ENCODE measurements at places on chromosomes 1 and 21.

DNA sequence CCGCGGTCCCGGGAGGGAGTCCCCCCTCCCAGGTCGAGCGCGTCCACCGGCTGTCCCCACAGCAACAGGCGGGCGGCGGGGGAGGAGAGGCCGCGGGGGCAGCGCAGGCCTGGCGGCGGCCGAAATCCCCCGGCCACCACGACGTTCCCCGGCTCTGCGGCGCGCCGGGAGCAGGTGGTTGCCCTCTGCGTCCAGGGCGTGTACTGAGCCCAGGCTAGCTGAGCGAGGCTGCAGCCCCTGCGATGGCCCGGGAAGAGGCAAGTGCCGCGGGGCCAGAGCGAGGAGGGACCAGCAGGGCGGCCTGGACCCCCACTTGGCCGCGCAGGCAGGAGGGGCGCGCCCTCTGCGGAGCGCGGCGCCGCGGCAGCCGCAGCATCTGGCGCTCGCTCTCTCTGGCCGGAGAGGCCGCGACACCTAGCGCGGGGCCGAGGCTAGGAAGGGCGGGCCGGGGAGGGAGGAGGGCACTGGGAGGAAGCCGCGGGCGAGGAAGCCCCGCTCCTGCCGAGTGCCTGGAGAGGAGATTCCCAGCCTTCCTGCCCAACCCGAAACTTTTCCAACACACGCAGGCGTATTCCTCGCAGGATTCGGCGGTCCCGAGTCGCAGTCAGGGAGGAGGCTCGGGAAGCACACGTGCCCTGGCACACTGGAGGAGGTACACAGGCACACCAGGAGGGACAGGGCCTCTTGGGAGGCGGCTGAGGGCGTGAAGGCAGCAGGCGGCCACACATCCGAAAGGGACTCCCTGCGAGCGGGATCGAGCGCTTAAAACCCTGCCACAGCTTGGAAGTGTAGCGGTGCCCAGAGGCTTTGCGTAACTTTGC lies 4.9 kb upstream of the PROX1 start:
- peak overlapping the region; percentile 55 for H3K4me3 ChIP-seq
- H3K36me3 ChIP-seq = no peaks in the 10 kb centered on the region
- peak overlapping the region; percentile 44 for H3K27ac ChIP-seq
- H3K27me3 ChIP-seq = peaks cover 16% of the 10 kb centered on the region

DNA sequence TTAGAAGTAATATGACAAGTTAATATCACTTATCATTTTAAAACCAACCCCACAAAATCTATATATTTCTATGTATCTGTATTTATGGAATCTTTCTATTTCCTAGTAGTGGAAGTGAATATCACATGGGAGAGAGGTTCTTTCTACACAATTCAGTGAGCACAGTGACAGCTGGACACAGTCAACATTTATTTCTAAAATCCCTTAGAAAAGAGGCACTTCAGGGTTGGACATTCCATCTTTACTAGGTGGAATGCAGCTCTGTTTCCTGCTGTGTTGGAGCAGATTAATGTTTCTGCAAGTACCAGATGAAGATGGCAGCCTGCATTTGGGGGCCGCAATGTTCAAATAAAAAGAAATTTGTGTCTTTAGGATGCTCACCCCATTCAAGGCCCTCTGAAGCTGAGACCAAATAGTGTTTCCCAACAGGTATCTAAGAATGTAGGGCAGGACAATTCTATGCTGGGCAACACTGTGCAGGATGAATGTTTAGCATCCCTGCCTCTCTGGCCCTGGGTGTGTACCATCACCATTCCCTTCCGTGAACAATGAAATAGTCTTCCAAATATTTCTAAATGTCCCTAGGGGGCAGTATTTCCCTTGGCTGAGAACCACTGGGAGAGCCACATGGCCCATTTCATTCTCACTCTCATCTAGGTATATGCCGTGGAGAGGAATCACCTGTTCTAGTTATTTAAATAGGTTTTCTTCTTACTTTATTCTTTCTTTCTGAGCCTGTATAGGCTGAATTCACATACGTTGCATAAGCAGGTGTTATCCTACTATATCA lies 394.8 kb downstream of the PRDM2 start:
- H3K36me3 ChIP-seq = no peaks in the 10 kb centered on the region
- H3K4me1 ChIP-seq = no peaks in the 10 kb centered on the region
- no peaks in the 10 kb centered on the region for H3K27me3 ChIP-seq
- no peak for DNase-seq
- H3K27ac ChIP-seq = no peak overlapping the region

GRCh38 chr1:7912743-7913557 lies 27.7 kb downstream of the TNFRSF9 start:
- H3K36me3 ChIP-seq = no peaks in the 10 kb centered on the region
- H3K4me3 ChIP-seq = no peak overlapping the region
- no peaks in the 10 kb centered on the region for H3K4me1 ChIP-seq
- no peak for DNase-seq

GRCh38 chr1:231702804-231703203 lies 76.2 kb downstream of the DISC1 start:
- no peaks in the 10 kb centered on the region for H3K4me1 ChIP-seq
- no peak overlapping the region for H3K27ac ChIP-seq
- no peak overlapping the region for H3K4me3 ChIP-seq
- H3K36me3 ChIP-seq = no peaks in the 10 kb centered on the region

DNA sequence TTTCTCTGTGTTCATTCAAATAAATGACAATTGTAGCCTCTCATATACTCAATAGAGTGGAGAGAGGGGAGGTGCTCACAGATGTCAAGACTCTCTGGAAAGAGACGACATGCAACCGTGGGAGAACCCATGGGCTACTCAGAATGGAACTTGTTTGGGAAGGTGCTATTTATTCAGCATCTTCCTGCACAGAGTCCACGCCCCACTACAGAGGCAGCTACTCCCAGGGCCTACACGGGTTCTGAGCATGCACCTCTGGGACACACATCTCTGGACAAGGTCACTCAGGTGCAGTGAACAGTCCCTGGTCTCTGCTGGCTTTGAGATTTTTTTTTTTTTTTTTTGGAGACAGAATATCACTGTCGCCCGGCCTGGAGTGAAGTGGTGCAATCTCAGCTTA lies 64.1 kb downstream of the NID1 start:
- peak overlapping the region; percentile 42 for H3K27ac ChIP-seq
- no peaks in the 10 kb centered on the region for H3K27me3 ChIP-seq
- DNase-seq = no peak
- no peaks in the 10 kb centered on the region for H3K4me1 ChIP-seq
- no peak overlapping the region for H3K4me3 ChIP-seq
- peaks cover 73% of the 10 kb centered on the region for H3K36me3 ChIP-seq

DNA sequence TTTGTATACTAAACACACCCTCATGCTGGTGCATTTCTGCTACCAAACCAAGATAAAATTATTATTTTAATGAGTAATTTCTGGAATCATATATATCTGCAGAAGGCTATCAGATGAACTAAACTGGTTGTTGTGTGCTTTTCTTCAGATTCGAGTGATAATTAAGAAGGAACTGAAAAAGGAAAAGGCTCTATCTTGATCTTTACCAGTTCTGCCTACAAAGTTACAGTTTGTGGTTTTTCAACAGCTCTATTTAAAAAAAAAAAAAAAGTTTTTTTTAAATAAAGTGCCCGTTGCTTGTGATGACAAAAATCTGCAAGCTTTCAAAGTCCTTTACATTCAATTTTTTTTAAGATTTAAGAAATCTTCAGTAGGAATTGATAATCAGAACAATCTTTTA lies 13.6 kb downstream of the DENND1B start:
- no peak overlapping the region for H3K4me3 ChIP-seq
- H3K27me3 ChIP-seq = no peaks in the 10 kb centered on the region
- no peak for DNase-seq
- no peaks in the 10 kb centered on the region for H3K36me3 ChIP-seq

Measured in right atrium auricular region (tissue), 2 donors.